Posterior vena cava (tissue), 2 donors: ENCODE measurements at places on chromosomes 7 and 10. TPM values are rescaled to one million over a fixed set of nuclear protein-coding genes. Genes with fewer than 3 reads are reported as not detected.

Gene TFEC
- 13.5 TPM for total RNA-seq

Gene NRP1
- 123 TPM for total RNA-seq

Gene STEAP1
- 33.6 TPM for total RNA-seq

Gene LIPK
- not detected for total RNA-seq

Gene FAM13C
- total RNA-seq = 7.3 TPM

Gene ALOX5
- total RNA-seq = 46.5 TPM

Gene PRKG1
- 96.0 TPM for total RNA-seq

Gene ZEB1
- 118 TPM for total RNA-seq

- no peak for DNase-seq
Measured at GRCh38 chr7:19111474-19112273, 5.8 kb downstream of the TWIST1 start.

DNA sequence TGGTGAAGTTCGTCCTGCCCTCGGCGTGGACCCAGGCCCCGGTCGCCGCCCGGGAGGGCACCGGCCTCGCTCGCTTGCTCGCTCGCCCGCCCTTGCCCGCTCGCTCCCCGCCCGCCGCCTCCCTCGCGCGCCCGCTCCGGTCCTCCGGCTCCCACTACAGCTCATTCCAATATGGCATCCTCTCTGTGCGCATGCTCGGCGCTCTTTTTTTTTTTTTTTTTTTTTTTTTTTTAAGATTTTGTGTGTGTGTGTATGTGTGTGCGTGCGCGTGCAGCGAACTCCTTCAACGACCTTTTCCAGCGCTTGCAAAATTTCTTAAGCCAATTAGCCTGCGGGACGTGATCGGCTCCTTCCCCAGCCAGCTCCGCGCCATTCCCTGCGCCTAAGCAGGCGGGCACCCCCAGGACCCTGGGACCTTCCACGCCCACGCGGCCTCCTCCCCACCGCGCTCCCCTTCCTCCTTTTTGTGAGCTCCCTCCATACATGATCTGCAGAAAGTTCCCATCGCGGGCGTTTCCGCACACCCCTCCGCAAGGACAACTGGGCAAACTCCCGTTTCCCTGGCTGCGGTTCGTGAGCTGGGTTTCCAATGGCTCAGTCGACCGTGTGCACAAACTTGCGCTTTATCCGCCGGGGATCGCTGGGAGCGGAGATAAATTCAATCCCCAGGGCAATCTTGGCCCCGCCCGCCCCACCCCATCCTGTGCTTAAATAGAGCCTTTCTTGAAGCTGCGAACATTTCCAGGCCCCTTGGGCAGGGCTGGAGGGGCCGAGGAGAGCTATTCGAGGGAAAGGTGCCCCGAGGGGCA, at the start of gene SFMBT2:
TSS of gene SFMBT2 (minus strand) at position 173 of the 809 bp plus-strand sequence. CDS start 29,136 bp downstream, outside the sequence.
- DNase-seq = peak; percentile 88

DNA sequence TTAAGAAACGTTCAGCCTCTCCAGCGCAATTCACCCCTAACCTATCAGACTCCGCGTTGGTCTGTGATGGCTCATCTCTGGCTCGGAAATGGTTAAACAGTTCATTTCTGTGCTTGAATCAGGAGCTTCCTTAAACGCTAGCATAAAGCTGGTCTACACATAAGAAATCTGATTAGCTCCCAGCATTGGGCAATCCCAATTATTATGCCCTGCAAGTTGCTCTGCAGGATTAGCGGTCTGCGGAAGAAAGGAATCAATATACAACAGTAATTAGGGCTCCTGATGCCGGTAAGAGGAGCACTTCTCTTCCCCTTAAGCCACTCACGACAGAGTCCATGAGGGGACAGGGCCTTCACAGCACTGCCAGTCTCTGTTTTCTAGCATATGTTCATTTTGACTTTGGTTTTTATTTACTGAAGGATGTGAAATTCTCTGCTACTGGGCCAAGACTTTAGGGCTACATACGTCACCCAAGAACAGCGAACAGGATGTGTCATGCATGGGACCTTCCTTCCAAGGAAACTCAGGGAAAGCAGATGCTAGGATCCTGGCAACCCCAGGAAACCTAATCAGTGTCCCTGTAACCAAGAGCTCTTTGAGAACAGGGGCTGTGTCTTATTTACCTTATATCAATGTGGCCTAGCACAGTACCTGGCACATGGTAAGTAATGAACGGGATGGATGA, 324.4 kb downstream of the KCNMA1 start:
- no peak for DNase-seq

- DNase-seq = no peak
Measured at GRCh38 chr10:51000164-51000563, 74.1 kb upstream of the PRKG1 start.

GRCh38 chr7:81488210-81488609, 281.6 kb downstream of the HGF start:
- DNase-seq = no peak

DNA sequence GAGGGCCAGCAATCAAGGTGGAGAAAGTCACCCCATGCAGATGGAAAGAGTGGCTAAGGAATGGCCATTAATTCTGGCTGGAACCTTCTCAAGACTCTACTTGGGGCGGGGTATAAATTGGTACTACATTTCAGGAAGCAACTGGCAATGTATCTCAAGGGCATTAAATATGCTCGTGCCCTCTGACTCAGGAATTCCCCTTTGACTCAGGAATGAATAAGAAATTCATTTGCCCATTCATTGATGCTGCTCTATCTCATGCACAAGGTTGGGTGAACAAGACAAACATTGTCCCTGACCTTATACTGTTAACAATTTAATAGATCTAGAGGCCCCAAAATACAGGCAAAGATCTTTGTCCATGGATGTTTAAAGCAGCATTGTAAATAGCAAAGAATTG, 188.1 kb downstream of the MYOF start:
- DNase-seq = no peak

GRCh38 chr10:88805361-88805760, 2.8 kb downstream of the LIPM start:
- no peak for DNase-seq

DNA sequence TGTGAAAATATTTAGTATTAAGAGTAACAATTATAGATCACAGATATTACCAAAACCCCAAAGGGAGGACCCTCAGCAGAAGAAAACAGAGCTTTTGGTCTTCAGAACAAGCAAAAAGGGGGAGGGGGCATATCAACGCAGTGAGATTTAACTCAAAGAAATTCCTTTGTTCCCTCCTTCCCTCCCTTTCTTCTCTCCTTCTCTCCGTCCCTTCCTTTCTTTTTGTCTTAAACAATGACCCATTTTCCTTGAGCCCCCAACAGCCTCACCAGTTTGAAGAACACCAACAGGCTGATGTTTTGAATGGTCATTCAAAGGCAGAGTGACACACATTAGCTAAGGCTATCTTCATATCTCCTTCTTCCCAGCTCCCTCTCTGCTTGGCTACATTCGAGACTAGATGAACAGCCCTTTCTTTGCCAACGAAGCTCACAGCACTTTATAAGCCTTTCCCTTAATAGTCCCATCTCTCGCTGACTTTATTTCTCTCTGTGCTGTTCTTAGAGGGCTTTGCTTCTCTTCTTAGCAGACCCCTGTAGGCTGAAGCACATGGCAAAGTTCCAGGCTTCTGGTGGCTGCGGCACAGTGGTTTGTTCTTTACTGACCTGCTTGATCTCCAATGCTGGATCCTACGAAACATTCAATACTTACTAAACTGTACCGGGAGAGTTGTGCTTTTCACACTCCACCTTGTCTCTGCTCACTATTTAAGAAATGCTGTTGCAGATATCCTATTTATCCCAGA, 75.6 kb upstream of the KCNIP2 start:
- DNase-seq = no peak

DNA sequence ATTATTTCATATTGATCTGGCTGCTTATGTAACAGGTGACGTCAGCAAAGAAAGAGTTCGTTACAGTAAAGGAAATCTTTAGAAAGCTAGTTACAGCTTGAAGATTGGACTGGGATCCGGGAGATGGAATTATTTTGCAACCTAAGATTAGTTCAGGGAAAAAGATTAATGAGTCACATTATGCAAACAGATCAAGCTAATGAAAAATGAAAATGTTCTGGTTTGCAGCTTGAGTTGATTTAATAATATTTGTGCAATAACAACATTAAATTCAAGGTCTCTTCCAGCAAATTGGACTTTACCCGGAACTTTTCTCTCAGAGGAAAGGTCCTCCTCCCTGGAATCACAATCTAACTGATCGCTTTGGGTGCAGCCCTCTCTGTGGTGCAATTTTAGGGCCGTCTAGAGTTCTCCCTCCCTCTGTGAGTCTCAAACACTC, 119.5 kb downstream of the OTUD1 start:
- no peak for DNase-seq

GRCh38 chr7:3280946-3281656, 20.0 kb upstream of the SDK1 start:
- no peak for DNase-seq
